Activated naive CD8-positive, alpha-beta T cell treated with anti-CD3 and anti-CD28 coated beads, Interleukin-2, amount 50 U/mL, for 16 hours (primary cell): ENCODE measurements at places on chromosomes 2 and 18.

DNA sequence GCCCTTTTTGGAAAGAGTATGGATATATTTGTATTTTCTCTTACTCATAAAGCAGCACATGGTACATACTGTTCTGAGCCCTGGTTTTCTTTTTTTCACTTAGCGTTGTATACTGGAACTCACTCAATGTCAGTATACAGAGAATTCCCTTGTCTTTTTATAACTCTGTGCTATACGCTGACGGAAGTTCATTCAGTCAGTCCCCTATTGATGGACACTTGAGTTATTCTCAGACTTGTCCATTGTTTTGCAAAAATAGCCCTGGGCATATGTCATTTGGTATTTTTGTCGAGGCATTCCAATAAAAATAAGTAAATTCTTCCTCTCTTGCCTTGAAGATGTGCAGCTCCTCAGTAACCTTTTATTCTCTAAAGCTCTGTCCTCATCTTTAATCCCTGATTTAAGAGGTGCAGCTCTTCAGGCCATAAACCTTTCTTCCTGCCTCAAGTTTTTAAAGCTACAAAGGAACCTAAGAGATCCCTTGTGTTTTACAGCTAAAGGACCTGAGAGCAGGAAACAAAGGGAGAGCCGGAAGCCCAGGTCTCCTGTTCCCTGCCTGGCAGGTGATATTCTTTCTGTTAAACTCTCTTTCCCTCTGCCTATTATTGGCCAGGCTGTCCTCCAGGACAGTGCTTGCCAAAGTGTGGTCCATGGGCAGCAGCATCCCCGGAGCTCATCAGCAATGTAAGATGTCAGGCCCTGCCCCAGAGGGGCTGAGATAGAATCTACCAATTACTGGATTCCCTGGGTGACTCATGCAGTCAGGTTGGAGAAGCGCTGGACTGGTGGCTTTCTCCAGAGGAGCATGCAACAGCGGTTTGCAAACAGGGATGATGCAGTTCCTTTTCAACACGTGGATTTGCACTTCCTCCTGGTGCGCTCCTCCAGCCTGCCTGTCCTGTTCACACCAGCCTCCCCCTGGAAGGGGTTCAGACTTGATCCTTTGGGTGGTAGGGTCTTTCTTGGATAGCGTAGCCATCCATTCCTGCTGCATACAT lies 158.0 kb downstream of the NEDD4L start:
- DNase-seq, result no peak

DNA sequence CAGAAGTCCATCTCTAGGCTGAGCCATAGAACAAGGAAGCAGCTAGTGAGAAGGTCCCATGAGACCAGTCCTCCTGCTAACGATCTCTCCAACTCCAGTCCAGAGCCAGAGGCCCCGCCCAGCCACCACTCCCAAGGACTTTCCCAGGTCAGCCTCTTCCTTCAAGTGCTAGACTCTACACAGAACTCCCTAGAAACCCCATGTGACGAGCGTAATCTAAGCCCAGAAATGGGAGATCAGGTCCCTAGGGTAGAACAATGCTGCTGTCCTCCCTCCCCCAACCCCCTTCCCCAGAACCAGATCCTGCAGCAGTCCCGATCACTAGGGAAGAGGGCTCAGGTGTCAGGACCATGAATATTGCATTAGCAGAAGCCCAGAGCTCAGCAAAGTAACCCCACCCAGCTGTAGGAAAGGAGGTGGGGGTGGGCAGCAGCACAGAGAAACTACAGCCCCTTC lies 6.9 kb downstream of the DCTN1 start:
- DNase-seq, result no peak

DNA sequence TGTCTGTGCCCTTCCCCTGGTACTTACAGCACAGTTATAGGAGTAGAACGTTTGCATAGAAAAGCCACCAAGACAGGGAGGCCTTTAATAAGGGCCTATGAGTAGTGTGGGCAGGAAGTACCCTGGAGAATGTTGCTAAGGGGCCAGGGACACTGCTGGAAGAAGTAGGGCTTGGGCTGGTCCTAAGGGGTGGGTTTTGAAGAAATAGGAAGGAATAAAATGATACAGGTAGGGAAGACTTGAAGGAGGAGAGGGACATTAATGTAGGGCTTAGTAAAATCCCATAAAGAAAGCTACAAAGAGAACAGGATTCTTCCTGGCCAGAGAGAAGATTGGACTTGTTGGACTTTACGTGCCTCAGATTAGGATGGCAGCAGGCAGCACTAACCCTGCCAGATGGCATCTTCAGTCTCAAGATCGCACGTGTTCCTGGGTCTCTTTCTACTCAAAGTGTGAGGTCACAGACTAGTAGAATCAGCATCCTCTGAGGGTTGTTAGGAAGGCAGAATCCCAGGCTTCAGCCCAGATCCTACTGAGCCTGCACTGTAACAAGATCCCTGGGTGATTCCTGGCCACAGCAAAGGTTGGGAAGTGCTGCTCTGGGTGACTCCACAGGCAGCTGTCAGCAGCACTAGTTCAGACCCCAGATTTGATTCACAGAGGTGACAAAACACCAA lies 39.2 kb downstream of the EPAS1 start:
- no peak for DNase-seq

DNA sequence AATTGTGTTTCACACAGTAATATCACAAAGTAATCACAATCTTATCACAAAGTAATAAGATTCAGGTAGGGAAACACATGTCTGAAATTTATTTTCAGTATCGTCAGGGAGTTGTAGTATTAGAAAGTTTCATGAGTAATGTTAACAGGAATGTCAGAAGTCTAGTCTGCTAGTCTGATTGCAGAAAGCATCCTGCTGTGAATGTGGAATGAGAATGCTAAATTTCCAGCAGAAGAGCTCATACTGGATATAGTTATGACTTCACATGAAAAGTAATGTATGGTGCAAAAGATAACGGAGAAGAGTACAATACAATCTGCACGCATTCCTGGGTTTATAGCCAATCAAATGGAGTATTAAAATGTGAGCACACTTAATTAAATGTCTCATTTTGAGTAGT lies 494.7 kb upstream of the SETBP1 start:
- DNase-seq, result no peak

DNA sequence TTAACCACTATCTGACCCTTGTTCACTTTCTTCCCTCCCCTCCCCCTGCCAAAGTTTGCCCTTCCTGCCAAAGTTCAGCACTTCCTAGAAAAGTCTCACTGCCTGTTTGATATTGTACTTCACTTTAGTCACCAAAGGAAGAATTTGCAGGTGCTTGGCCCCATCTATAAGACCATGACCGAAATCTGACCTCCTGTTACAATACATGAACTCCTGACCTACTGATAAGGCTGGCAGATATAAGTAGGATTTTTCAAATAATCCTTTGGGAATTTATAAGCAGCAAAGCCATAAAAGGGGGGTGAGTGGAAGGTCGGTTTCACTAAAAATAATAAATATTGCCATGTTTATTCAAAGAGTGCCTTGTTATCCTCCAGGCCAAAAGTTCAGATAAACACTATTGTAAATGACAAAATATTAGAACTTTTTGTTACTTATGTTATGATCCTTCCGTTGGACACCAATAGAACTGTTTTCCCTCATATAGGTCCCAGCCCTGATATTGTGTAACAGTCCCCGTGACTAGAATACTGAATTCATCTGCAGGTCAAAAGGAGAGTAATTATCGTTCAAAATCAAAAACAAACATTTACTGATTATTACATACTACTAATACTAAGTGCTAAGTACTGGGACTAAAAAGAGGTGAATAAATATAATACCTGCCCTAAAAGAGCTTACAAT lies 277.6 kb downstream of the EXOC6B start:
- DNase-seq, result no peak

DNA sequence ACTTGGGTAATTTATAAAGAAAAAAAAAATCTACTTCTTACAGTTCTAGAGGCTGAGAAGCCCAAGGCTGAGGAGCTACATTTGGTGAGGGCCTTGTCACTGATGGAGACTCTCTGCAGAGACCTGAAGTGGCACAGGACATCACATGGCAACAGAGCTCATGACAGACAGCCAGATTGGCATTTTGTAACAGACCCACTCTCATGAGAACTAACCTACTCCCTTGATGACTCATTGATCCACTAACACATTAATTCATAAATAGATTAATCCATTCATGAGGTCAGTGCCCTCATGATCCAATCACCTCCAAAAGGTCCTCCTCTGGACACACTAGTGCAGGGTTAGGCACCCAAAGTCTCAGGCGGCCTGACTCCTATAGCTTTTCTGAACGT lies 318.4 kb downstream of the GULP1 start:
- DNase-seq, result no peak

- DNase-seq, result no peak
Measured at GRCh38 chr18:10143596-10143995, 229.8 kb downstream of the VAPA start.

DNA sequence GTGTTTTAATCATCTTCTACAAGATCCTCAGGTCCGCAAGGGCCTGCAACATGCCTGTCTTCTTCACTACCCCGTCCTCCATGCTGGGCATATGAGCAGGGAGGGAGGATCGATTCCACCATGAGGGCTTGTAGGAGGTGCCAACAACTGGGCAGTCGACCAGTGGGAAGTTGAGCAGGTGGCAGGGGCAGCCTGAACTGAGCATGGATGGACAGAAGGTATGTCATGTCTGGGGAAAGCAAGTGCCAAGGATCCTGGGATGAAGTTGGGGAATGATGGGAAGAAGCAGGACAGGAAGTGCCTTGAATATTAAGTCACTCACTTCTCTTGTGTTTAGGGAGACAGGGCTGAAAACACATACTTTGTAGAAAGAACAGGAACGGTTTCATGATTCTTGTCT lies 44.7 kb downstream of the CTIF start:
- DNase-seq, result no peak

DNA sequence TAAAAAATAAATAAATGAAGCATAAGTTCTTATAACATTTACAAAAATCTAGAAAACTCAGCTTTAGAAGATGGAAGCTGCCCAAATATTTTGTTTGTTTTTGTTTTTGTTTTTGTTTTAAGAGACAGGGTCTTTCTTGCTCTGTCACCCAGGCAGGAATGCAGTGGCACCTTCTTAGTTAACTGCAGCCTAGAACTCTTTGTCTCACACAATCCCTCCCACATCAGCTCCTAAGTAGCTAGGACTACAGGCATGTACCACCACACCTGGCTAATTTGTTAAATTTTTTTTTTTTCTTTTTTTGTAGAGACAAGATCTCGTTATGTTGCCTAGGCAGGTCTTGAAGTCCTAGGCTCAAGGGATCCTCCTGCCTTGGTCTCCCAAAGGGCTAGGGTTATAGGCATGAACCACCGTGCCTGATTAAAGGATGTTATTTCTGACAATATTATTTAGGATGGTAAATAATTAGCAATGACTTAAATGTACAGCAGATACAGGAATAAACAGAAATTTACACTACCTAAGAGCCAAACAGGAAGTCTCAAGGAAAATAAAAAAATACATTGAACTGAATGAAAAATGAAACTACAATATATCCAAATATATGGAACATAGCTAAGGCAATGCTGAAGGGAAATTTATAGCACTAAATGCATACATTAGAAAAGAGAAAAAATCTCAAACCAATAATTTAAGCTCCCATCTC lies 17.2 kb downstream of the SESTD1 start:
- DNase-seq, result no peak

DNA sequence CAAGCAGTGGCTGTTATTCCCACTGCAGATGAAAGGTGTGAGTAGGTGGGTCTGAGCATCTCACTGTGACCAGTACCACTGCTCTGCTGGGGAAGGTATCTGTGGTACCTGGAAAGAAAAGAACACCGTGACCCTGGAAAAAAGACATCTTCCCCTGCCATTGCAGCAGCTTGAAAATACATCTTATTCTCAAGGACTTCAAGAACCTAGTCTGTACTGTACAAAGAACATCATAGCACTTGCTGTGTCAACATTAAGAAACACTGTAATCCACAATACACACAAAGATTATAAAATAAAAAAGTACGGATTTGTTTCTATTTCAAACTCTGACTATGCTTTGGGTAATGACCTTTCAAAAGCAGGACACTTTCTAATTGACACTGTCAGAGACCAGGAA lies 28.9 kb downstream of the C2orf76 start:
- DNase-seq, result no peak

DNA sequence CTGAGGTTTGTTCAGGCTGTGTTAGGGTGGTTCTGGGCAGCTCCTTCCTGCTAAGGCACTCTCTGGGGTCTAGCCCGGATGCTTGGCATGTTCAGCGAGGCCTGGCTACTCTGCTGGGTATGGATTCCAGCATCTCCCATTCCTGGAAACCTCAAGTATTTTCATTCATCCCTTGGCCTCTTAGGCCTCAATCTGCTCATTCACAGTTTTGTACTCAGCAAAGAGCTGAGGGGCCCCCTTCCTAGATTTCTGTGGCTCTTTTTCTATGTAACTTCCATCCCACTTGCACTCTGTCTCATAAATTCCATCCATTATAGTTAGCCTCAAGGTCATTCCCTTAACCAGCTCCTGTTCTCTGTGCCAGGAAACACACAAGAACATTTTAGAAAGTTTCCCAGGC lies 798.8 kb upstream of the HS6ST1 start:
- DNase-seq, result no peak

DNA sequence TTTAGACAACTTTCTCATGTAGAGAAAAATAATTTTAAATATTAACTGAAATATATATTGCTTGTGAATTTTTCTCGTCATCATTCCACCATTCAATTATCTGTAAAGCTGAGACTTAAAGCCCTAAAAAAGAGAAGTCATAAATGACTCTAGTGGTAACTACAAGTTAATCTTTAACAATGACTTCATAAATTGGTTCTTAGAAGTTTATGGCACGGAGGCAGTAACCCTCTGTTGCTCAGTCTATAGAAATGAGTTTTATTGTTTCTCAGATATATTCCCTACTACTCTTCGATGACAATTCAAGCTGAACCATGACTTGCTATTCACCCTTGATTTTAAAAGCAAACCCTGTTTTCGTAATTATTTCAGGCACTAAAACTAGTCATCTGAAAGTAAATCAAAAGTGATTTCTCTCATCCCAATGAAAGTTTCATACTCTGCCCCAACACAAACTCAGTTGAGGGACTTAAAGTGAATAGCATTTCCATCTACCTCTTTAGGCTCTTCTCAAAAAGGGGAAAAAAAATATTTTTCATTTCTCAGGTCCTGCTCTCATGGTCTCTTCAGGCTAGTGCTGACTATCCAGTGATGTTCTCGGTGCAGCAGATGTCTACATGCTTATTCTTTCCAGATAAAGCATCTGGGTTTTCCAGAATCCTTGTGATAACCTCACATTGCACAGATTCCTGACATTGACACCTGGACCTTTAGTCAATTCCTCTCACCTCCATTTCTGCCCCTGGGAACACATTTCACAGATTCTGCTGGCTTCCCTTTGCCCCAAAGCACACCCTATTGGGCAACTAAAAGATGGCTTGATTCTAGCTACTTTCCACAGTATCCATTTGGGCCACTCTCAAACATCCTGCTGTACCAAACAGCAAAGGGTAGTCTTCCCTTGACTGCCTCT lies 207.8 kb upstream of the LRATD1 start:
- DNase-seq, result no peak

DNA sequence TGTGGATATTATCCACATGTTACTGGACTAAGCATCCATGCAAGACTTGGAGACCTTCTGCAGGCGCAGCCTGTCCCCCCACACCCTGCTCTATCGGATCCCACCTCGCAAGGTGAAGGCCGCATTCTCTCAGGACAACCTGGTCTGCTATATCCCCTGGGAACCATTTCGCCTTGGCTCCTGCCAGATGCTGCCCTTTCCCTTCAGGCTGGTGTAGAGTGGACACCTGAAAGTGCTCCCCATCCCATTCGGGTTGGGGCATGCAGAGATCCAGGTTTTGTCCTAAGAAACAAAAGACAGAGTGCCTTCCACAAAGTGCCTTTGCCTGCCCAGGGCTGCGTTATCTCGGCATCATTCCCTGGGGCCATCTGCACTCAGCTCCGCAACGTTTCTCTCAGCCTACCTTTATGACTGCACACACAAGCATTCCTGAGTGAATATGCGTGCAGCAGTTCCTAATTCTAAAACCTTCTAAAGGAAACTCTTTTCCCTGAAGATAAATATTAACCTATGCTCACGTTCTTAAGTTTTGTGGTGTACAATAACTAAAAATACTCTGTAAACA lies 20.5 kb downstream of the FHL2 start:
- no peak for DNase-seq
